AG09309 (cell line): ENCODE measurements at places on chromosomes 1 and 21.
A peak's percentile ranks its signal among the peaks of the same experiment; 100 is the strongest.

DNA sequence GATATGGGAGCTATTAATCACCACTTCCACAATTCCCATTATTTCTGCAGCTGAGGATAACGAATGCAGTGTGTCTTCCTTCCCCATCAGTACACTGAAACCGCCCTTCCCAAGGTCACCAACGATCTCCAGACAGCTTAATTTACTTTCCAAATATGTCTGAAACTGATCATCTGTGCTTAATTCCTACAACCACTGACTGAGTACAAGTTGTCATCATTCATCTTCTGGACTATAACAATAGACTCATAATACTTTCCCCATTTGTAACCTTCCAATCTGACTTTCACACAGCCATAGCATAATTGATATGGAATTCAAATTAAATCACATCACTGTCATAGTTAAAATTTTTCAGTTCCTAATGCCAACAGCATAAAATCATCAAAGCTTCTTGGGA, 17.4 kb downstream of the DNM3 start:
- DNase-seq: no peak

- no peak for DNase-seq
Measured at GRCh38 chr1:6471086-6471969, 5.4 kb upstream of the TNFRSF25 start.

DNA sequence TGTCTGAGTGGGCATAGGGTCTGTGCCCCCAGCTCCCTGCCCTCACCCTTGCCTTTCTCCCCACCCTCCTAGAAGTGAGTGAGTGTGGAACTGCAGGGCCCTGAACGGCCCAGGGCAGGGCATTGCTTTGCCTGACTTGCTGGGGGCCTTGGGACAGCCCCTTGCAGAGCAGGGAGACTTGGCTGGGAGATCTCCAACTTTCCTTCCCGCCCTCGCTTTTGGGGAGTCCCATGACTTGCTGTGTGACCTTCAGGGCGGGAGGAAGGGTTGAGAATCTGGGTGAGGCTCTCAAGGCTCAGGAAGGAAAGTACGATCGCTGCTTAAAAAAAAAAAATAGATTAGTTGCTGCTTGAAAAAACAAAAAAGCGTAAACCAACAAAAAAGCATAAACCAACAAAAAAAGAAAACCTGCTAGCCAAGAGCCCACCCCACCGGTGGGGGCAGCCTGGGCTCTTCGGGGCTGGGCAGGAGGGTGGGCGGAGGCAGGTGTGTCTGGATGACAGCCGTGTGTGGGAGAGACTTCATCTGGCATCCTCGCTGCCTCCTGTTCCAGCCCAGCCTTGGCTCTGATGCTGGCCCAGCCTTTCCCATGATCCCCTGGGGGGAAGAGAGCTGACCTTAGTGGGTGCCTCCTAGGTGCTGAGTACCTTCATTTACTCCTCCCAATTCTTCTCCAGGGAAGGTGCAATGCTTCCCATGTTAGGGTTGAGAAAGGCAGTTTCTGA, 6.5 kb downstream of the NBL1 start:
- DNase-seq: no peak

DNA sequence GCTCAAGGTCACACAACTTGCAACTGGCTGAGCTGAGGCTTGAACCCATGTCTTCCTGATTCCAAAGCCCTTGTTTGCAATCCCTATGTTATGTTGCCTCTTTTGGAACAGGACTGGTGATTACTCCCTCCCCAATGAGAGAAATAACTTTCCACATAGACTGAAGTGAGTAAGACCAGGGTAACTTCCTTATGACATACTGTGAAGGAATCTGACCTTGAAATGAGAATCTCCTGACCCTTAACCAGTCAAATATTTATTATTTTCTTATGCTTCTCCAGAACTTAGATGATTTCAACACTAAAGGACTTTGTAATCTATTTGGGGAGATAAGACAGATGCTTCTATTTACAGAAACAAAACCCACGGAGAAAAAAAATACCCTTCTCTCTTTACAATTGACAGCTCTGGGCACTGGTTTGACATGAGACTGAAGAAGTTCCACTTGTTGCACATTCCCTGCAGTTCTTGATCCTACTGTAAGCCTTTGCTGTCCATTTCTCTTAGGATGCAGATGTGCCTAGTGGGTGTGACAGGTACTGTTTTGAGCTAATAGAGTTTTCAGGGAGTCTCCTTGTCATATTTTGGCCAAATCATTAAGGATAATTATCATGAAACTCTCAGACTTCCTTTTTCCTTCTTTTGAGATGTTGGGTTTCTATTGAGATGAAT, 3.9 kb upstream of the RPTN start:
- DNase-seq: peak; percentile 92

DNA sequence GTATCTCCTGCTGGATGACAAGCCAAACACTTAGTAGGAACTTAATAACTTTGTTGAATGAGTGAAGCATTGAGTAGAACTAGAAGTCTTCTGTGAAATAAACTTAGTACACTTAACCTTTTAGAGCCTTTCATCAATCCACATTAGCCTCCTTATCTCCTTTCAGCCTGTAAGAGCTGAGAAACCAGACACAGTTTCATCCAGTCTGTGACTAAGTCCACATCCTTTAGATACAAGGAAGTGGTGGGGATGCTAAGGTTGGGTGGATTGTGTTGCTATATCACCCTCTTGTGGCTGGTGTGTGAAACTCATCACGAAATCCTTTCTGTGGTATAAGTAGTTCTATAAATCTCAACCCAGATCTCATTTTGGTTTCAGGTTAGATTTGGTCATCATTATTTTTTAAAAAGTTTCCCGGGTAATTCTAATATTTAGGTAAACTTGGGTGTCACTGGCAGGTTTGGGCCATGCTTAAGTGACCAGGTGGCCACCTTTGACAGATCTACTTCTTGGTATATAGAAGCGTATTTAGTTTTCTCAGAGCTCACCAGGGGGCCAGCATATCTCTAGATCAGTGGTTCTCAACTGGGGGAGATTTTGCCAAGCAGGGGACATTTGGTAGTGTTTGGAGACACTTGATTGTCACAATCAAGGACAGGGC, 27.8 kb upstream of the CD84 start:
- DNase-seq: peak; percentile 55

- no peak for DNase-seq
Measured at GRCh38 chr1:212290608-212291007, 5.4 kb downstream of the PPP2R5A start.

DNA sequence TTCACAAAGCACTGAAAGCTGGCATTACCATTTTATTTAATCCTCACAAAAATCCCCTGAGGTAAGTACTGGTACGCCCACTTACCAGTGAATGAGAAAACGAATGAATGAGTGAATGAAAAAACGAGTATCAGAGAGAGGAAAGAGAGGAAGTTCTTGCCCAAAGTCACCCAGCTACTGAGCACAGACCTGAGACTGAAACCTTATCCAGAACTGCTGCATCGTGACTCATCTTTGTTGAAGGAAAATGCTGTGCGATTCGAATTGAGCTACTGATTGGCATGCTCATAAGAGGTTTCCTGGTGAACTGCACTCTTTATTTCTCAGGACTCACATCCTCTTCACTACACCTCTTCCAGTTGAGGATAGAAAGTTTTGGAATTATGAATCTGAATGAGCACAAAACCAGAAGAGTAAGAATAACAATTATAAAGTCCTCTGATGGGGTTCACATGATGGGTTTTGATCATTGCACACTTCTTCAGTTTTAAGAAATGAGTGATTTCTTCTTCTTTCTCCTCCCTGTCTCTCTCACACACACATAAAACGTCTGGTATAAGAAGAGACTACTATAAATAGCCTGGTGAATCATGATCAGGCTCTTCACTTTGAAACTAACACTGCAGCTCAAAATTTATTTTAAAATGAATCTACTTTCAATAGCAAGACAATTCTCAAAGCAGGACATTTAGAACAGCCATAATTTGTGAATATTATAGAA, 32.1 kb downstream of the IL12RB2 start:
- DNase-seq: peak; percentile 33

DNA sequence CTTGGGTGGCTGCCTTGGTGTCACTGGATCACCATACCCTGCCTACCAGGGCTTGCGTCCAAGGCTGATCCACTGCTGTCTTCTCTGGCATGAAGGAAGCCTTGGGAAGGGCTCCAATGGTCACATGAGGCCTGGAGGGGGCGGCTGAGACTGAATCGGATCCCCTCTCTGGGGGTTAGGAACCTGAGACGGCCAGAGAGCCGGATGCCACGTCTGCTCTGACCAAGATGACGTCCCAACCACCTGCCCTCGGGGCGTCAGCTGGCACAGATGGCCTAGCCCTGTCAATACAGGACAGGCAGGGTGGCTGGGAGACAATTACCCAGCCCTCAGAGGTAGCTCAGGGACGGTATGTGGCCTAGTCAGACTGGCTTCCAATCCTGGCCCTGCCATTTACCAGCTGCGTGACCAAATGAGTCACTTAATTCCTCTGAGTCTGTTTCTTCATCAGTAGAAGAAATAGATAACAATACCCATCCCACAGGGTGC, 5.4 kb downstream of the TRIM62 start:
- DNase-seq: no peak

DNA sequence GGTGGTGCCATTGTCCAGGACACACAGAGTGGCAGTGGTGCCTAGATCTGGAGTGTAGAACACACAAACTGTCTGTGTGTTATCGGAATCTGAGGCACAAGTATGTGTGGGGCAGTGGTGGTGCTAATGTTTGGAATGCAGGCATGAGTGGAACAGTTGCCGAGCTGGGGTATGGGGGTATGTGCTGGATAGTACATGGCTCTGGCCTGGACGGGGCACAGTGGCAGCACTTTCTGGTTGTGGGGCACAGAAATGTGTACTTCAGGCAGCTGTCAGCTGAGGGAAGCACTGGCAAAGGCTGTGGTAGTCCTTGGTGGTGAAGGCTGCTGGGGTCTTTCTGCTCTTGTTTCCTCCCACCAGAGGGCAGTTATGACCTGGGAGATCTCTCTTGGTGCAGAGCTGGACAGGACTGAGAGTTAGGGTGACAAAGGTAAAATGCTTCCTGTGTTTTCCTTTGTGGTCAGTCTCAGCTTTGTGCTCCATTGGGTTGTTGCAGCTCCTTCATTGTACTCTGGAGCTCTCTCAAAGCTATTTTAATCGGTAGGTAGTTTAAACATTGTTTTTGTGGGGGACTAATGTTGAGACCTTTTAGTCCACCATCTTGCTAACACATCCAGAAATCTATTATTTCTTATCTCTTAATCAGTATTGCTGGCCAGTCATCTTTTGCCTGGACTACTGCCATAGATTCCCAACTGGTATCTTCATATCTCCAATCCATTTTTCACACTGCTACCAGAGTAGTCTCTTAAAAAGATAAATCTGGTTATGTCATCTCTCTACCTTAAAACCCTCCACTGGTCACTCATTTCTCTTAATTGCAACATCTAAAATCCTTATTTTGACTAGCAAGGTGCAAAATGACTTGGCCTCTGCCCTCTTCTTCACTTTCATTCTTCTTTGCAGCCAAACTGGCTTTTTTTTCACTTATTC, 83.9 kb upstream of the NBPF4 start:
- no peak for DNase-seq

DNA sequence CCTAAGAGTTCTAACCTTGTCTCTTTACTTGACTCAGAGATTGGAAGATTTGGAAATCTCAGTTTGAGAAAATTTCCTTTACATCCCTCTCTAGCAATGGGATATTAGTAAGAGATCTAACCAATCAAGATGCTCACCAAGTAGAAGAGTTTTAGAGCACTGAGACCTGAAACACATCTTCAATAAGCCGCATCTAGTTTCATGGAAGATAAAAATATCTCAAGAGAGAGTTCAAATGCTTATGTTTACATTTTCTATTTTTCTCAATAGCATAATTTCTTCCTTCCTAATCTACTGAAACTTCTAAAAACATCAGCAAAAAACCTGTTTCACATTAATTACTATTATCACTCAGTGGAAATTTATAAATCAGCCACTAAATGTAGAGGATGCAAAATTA, 165.1 kb downstream of the APP start:
- DNase-seq: no peak

DNA sequence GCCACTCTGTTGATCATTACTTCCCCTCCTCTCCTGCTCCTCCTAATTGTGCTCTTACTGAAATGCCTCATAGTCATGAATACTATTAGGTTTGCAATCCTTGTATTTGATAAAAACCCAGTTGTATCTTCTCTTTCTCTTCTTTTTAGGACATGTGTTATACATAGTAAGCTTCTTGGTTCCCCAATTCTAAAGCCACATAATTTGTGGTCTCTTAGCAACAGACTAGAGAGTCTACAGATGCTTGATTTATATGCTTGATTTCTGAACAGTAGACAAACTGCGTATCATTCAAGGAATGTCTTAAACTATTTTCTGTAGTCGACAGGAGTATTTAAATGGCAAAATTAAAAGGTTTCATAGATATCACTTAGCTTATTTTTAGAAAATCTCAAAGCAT, 1598.9 kb downstream of the PLA2G4A start:
- no peak for DNase-seq

DNA sequence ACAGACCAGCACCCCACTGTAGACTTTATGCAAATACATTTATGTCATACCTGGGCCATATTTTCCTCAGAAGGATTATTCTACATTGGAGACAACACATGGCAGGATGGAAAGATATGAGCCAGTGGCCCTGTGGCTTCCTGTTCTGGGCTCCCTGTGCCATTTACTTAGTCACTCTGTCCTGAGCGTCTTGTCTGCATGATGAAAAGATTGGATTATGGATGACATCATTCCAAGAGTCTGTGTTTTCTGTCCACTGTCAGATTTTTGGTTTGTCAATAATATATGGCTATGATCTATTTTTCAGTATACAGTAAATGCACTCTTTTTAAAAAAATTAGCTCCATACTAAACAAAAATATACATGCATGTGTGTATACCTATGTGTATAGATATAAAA, 30.8 kb downstream of the IGSF5 start:
- no peak for DNase-seq

DNA sequence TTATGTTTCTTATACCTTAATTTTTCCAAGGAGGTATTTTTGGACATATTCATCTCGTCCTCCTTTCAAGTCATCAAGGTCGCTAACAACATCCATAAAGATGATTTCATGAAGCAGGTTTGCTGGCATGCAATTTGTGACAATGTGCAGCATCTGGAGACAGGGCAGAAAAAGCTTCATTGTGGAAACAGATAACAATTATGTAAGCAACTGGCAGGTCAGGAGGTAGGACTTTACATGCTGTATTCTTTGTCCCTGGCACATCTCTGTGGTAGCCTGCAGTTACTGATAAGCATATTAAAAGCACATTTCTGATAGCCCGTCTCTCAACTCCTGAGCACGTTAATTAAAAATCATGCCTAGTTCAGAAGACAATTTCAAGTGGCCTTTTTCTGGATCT, 156.8 kb downstream of the LEPR start:
- DNase-seq: no peak

DNA sequence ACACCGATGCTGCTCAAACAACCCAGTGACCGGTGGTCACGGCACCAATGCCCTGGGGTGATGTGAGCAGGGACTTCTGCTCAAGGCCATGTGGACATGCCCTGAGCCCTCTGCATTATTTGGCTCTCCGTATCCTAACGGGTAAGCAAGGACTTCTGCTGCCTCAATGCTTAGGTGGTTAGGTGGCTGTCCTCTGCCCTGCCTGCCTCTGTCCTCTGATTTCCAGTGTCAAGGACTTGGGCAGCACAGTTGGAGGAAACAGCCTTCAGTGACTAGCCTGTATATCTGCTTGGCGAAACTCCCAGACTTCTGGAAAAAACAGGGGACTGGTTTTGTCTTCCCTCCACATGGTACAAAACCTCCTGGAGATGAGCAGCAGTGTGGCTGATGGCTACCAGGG, 34.5 kb downstream of the DNAJC11 start:
- DNase-seq: no peak

- no peak for DNase-seq
Measured at GRCh38 chr1:30507401-30508174, 215.8 kb downstream of the MATN1 start.

- no peak for DNase-seq
Measured at GRCh38 chr1:197770243-197770642, 5.0 kb downstream of the DENND1B start.
